SHP77 (cell line): ENCODE measurements at places on chromosomes 7 and 10.

DNA sequence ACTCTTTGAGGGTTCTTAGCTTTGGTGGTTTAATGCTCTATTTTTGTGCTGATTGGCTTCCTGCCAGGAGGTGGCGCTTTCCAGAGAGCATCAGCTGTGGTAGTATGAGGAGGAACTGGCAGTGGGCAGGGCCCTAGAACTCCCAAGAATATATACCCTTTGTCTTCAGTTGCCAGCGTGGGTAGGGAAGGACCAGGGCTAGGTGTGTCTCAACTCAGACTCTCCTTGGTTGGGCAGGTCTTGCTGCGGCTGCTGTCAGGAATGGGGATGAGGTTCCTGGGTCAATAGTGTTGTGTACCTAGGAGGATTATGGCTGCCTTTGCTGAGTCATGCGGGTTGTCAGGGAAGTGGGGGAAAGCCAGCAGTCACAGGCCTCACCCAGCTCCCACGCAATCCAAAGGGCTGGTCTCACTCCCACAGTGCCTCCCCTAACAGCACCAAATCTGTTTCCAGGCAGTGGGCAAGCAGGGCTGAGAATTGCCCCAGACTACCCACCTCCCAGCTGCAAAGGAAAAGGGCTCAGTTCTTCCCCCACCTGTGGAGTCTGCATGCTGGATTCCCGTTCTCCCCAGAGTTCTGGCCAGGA lies 191.5 kb downstream of the PHTF2 start:
- DNase-seq = peak; percentile 50

DNA sequence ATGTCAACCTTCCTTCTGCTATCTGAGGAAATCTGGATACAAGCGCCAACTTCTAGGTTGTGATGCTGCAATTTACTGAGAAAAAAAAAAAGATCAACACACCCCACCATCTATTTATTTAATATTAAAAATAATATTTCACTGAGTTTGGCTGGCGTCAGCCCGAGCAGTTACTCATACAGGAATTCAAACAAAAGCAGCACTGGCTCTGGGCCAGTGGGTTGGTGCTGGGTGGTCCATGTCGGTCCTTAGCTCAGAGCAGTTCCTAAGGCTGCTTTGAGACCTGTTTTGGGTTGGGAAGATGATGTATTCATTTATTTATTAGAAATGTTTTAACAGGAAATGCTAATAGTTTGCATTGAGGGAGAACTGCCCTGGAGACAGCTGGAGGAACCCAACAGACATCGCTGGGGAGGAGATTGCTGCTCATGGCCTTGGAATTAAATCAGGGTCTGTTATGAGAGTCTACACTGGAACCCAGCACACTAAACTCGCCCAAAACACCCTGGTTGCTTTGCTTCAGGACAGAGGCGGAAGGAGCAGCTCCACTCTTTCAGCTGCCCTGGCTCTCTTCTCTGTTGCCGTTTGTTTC lies 36.3 kb upstream of the GOT1 start:
- no peak for DNase-seq

DNA sequence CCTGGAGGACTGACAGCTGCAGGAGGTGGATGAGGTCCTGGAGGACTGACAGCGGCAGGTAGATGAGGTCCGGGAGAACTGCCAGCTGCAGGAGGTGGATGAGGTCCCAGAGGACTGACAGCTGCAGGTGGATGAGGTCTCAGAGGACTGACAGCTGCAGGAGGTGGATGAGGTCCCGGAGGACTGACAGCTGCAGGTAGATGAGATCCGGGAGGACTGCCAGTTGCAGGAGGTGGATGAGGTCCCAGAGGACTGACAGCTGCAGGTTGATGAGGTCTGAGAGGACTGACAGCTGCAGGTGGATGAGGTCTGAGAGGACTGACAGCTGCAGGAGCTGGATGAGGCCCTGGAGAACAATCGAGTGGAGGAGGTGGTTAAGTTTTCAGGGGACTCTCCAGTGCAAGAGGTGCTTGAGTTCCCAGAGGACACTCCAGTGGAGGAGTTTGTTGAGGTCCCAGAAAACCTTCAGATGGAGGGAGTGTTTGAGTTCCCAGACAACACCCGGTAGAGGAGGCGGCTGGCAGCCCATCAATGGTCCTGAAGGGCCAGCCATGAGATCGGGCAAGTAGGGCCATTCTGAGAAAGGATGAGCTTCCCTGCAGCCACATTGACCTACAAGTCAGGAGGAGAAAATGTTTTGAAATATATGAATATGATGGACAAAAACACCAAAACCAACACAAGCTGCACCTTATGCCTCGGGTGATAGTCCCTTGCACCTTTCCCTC lies 4.7 kb upstream of the EIF5AL1 start:
- no peak for DNase-seq

DNA sequence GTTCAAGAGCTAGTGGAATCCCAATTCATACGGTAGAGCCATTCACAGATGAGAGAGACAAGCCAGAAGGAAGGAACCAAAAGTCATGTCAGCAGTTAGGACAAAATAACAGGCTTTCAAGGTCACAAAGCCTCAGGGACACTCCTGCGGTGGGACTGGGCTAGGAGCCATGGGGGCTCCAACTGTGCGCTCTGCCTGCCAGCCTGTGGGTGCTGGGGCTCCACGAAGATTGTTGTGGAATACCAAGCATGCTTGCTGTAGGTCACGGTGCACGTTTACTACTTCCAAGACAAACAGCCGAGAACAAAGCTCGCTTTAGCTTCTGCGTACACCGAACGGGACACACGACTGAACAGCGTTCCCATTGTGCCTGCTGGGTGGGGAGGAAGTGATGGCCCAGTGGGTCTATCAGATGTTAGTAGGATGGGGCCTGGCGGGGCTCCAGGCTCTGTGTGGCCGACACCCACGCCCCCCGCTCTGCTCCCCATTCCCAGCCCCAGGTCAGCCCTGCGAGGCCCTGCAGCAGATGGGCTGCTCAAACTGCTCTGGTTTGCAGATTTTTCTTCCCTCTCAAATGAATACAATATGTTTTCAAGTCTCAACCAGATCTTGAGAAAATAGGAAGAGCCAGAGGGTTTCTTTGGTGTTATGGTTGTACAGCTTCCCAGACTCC lies 158.9 kb downstream of the EGFR start:
- DNase-seq = no peak

- no peak for DNase-seq
Observed at GRCh38 chr10:59300386-59300785, 62.0 kb downstream of the FAM13C start.

DNA sequence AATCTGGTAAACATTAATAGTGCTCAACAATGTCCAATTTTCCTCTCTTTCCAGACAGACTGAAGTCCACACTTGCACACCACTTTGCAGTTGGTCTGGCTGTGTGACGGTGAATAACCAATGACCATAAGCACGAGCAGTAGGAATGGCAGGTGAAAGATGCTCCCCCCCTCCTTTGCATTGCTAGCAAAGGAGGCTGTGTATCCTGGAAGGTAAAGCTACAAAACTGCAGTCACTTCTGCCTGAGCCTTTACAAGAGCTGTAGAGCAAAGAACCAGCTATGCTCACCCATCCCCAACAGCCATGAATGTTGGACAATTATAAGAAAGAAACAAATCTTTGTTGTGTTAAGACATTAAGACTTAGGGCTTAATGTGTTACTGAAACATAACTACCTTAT lies 178.0 kb downstream of the IPMK start:
- no peak for DNase-seq

DNA sequence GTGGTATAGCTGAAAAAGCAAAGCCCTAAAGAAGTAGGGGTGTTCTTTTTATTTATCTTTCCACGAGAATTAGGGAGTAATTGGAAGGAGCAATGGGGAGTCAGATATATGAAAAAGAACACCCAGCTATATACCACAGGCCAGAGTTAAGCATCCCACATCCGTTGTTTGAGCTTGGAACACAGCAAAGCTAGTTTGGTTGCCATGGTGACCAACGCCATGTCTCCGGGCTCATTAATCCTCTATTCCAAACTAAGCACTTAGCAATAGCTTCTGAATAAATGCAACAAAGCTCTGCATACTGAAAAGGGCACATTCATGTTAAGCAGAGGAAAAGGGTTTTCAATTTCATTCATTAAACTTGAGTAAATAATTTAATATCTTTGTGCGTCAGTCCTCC lies 23.5 kb downstream of the ASB4 start:
- DNase-seq = peak; percentile 71

DNA sequence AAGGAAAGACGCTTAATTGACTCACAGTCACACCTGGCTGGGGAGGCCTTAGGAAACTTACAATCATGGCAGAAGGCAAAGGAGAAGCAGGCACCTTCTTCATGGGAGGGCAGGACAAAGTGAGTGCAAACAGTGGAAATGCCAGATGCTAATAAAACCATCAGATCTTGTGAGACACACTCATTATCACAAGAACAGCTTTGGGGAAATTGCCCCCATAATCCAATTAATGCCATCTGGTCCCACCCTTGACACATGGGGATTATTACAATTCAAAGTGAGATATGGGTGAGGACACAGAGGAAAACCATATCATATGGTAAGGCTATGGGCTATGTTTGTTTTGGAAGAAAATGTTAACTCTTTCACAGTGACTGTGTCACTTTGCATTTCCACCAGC lies 1272.5 kb upstream of the CELF2 start:
- DNase-seq = no peak

GRCh38 chr7:85516675-85517074 lies 329.8 kb upstream of the SEMA3D start:
- DNase-seq = no peak

DNA sequence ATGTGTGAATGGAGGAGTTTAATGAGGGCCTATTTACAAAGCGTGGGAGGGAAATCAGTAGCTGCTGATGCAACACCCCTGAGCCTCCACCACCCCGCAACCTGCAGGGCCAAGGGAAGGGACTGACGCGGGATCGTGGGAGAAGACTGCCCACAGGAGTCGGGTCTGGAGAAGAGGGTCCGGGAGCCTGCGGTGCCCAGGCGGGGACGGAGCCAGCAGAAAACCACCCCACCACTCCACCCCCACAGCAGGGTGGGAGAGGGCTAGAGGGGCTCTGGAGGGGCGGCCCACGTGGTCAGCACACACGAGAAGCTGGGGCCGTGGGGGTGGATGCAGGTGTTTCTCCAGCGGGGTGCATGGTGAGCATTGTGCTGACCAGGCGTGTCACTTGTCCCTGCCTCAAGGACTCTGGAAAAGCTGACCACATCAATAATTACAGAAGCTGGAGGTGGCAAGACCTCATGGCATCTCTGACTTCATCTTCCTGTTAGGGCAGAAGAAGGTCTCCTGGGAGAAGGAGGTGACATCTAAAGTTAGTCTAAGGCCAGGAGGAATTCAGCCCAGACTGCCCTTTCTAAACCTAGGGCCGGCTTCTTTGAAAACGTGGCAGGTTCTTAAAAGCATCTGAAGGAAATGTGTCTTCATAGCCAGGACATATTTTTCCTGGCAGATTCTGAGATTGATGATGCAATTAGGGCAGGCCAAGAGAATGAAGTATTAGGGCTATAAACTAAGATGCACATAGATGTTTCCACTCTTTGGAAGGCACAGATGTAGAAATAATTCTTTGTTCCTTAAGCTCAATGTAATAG lies 150.9 kb downstream of the RGS10 start:
- no peak for DNase-seq

DNA sequence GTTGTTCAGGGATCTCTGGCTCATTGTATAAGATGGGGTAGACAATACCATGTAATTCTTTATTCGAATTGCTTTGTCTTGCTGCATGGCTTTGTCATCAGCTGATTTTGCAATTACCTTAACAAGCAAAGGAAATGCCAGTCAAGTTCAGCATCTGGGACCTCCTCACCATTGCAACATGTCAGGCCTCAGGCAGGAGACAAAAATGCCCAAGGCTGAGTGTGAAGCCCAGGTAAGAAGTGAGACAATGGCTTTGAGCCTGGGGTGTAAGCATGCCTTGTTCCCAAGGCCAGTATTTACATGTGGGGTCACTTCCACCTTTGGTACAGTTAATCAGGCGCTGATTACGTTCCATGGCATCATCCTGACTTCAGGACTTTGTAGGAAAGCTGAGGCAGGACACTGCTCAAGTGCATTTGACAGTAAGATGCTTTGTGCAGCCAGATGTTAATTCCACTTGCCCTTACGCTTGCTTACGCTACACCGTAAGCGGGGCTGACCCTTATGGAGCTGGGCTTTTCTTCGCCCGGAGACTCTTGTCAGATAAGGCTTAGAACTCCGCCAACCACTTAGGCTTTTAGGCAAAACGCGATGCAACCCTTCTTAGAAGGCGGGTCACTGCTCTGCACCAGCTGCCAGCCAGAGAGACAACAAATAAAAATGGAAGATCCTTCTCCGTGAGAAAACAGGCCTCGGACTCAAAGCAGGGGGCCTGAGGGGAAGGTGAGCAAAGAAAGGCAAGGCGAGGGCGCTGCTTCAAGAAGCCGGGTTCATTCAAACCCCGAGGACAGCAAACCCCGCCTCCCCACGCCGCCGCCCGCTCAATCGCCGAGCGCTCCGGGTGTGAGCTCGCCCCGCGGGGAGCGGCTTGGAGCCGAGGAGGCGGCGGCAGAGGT lies 1.3 kb upstream of the SP4 start:
- DNase-seq = no peak

DNA sequence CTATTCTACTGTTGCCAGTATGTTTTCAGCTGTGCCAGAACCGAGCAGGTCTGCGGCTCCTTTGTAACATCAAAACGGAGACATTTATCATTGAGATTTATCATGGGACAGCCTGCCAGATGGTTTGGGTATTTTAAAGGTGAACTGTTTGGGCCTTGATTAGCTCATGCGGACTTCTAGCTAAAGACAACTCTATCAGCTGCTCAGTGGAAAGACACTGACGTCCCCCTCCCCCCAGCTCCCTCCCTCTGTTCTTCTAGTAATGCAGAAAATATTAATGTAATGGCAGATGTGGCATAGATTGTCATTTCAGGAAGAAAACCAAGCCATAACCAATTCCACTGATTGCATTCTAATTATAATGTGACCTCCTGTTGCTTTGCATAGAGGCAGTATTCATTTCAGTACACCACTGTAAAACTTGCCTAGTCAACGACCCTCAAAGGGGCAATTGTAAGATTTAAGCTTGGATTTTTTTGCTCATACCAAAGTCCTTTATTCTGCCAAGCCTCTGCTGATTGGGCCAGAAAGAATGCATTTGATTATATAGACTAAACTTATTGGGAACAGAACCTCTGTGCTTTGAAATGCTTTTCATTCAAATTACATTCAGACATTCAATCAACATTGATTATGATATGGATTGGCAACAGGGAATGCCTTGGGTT lies 966.8 kb downstream of the LRMDA start:
- DNase-seq = no peak

- no peak for DNase-seq
Observed at GRCh38 chr7:23295401-23295697, 3.8 kb upstream of the MALSU1 start.

- no peak for DNase-seq
Observed at GRCh38 chr10:5575482-5576153, 50.9 kb downstream of the CALML3 start.

- DNase-seq = no peak
Observed at GRCh38 chr7:156544919-156545715, 95.5 kb upstream of the RNF32 start.

- DNase-seq = no peak
Observed at GRCh38 chr10:130043491-130043890, 67.1 kb downstream of the C10orf143 start.

- no peak for DNase-seq
Observed at GRCh38 chr7:151731022-151731441, 145.9 kb downstream of the PRKAG2 start.

GRCh38 chr10:121597504-121598262 lies 561 bp downstream of the FGFR2 start:
- DNase-seq = no peak

- DNase-seq = no peak
Observed at GRCh38 chr10:22252224-22252800, 34.5 kb upstream of the EBLN1 start.
